ENCODE measurements at places on chromosomes 16 and 17.

- DNase-seq: no peak
Observed at GRCh38 chr16:3195975-3196374, 8.0 kb downstream of the OR1F1 start.

DNA sequence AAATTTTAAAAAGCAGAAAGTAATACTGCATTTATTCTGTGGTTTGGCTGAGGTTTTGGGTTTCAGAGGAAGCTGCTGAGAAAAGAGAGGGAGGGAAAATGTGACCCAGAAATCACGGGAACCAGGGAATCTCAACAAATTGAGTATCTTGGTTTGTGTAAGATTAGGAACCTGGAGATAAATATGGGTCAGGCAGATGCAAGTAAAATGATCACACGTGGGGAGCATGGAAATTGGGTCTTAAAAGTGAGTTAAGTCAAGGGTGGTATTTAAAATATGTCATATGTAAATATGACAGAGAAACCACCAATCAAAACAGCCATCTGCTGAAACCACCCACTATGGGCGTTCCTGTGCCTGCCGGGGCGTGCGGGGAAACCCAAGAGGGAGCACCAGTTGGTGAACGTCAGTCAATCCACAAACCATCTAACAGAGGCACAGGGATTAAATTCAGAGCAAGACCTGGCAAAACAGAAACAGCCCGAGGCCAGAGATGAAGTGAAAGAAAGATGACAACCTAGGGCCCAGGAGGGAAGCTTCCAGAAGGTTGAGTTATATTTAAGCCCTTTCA is 33.4 kb downstream of the CDH13 start:
- DNase-seq: no peak

- DNase-seq: no peak
Observed at GRCh38 chr17:2061441-2061958, 6.6 kb downstream of the HIC1 start.

DNA sequence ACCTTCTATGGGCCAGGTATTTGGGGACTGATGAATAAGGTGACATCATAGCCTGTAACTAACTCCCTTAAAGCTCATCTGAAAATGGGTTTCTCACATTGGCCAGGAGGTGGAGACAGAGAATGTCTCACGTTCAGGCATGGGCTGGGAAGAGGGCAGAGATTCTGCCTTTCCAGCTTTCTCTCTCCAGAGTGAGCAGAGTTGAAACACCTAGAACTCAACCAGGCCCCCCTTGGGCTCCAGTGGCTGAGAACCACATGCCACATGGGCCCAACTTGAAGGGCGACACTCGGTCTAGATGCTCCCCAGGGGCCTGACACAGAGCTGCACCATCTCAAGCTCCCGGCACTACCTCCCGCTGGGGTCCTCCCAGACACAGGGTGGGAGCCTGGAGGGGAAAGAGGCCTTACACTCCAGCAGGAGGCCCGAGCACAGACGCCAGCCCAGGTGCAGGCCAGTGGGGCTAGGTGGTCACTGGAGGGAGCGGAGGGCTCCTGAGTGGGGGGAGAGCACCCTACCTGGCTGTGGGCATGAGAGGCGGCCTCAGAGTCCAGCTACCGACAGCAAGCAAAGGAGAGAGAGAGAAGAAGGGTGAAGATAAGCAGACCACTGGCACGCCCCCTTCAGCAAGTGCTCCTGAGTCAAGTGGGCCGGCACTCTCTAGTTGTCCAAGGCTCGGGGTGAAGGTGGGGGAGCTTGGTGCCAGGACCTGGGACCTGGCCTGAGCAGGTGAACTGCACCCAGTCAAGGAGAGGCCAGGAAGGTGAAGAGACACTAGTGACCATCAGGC is 55.9 kb downstream of the MYO18A start:
- DNase-seq: no peak

- DNase-seq: no peak
Observed at GRCh38 chr16:67241008-67241900, 6.0 kb downstream of the FHOD1 start.
